GM19239 (cell line): ENCODE measurements at places on chromosomes 16 and 17.

DNA sequence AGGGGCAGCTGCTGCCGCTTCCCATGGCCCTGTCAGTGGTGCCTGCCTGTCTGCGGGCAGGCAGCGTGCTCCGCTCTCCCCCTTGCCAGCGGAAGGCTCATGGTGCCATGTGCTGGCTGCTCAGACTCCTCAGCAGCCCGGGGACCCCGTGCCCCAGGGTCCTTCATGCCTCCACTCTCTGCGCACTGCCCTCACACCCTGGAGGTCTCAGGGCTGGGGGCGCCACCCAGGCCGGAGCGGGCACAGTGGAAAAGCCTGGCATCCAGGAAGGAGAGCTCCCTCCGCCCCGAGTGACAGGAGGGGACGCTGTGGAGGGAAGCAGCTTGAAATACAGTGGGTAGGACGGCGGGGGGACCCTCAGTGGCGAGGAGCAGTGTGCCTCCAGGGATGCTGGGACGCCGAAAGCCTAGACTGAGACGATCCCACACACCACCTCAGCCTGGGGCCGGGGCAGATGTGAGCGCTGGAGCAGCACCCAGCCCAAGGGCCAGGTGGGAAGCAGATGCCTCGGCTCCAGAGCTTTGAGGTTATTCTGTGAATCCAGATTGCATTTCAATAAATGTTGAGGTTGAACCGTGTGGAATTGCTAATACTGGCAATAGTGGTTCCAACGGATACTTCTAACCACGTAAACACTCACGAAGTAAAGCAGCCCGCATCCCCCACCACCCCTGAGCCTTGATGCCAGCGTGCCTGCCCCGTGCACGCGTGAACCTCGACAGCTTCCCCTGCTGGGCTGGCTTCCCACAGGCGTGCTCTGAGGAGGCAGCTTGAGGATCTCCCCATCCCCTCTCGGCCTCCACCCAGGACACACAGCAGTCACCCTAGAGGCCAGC lies 6.5 kb downstream of the TMEM204 start:
- no peak for DNase-seq

DNA sequence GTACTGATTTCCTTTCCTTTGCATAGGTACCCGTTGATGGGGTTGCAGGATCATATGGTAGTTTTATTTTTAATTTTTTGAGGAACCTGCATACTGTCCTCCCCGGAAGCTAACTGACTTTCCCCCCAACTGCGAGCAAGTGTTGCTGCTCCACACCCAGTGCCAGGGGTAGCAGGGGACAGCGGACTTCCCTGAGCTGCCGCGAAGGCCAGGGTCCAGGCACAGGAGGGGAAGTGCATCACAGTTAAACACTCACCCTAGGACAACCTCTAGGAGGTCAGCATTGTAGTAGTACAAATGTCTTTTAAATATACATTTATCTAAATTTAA lies 201.7 kb downstream of the NPIPB11 start:
- no peak for DNase-seq

DNA sequence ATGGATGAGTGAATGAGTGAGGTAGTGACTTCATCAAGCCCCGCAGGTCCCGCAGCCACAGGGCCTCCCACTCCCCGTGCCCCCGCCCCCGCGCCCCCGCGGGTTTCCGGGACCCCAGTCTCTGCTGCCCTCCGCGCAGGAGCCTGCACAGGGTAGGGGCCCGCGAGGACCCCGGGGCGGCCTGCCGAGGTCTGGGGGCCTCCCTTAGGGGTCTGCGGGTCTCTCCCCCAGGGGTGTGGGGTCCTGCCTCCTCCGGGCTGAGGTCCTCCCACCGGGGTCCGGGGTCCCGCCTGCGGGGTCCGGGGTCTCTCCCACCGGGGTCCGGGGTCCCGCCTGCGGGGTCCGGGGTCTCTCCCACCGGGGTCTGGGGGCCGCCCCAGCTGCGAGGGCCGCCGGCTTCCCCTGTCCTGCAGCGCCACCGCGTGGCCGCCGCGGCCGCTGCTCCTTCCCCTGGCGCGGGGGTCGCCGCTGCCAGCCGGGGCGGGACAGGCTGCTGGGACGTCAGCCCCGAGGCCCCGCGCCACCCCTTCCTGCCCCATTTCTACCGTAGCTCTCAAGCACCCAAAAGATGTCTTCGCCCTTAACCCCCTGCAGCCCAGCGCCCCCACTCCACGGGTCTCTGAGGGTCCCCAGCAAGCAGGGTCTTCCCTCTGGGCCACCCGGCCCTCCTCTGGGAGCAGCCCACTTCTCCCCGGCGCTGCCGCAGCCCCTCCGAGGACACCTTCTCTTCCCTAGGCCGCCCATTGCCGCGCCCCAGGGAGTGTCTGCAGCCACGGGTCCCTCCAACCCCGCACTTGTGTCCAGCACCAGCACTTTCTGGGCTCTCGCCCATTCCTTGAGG lies 10.4 kb upstream of the CHMP6 start:
- DNase-seq: no peak

- no peak for DNase-seq
Measured at GRCh38 chr17:39576187-39576586, 31.5 kb downstream of the NEUROD2 start.

DNA sequence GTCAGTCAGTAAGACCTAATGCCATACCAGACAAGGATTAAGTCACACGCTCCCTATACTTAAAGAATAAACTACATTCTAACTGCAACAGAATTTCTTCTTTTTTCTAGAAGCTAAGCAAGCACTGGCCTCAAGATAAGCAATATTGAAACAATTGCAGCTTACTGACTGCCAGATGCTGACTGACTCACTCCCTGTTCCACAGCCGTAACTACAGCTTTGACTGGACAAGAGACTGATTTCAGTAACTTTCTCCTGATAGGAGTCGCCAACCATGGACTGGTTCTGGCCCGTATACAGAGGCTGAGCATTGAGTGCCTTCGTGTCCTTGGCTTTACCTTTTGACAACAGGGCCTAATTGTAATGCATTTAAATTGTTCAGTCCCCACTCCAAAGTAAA lies 67.9 kb downstream of the TRIM37 start:
- no peak for DNase-seq

- peak; percentile 68 for DNase-seq
Measured at GRCh38 chr17:81412490-81413093, 17.3 kb downstream of the BAHCC1 start.

GRCh38 chr17:61130330-61130729 lies 269.3 kb upstream of the TBX2 start:
- no peak for DNase-seq

GRCh38 chr17:37103231-37103630 lies 154.5 kb downstream of the AATF start:
- DNase-seq: no peak

DNA sequence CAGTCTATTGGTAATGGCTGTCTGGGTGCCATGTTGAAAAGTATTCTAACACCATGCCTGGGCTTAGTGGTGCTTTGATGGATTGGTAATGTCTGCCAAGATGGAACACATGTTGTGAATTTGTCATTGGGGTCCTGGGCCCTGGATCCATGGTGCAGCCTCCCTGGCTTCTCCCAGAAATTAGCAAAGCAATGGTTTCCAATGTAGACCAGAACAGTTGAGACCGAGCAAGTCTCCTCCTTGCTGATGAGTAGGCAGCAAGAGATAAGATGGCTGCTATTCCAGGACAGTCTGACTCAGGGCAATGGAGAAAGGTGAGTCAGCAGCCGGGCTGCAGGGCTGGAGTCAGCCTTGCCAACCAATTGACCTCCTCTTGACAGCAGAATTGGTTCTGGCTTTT lies 30.8 kb downstream of the GPR139 start:
- no peak for DNase-seq

- no peak for DNase-seq
Measured at GRCh38 chr17:68399638-68400403, 57.5 kb downstream of the WIPI1 start.

DNA sequence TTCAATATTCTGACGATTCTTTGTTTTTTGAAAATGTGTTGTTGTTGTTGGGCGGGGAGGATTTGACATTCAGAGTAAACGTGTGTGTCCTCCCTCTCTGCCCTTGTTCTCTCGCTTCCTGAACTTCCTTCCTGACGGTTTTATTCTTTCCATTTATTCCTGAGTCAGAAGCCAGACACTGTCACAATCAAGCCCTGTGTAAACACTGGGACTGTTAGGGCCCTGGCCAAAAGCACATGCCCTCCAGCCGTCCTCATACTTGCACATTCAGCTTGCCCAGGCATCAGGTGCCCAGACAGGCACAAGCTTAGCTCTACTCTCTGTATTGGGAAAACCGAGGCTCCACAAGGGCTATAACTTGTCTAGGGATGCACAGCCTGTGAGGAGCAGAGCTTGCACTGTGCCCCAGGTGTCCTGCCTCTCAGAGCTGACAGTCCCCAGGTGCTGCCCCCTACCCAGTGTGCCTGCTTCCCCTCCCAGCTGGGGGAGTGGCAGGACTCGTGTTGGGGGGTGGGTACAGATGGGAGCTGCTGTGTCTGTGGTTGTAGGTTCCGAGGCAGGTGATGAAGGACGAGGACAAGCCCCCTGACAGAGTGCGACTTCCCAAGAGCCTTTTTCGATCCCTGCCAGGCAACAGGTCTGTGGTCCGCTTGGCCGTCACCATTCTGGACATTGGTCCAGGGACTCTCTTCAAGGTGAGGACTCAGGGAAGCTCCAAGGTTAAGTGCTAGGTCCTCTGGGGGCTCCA lies 9.7 kb downstream of the ADGRG3 start:
- no peak for DNase-seq

GRCh38 chr17:30379903-30380381 lies 1.2 kb downstream of the CPD start:
- DNase-seq: no peak

DNA sequence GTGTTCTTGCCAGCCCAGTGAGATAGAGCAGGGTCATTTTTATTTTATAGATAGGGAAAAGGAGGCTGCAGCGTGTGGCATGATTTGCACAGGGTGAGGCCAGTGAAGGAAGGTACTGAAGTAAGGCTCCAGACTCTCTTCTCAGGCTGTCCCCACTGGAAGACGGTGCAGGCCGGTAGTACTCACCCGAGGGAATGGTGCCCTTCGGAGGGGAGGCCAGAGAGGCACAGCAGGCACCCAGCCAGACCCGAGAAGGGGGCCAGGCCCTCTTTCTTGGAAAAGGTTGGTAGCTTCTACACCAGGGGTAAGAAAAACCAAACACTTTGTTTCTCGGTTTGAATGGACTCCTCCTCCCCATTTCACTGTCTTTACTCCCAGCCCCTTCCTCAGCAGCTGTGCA lies 288 bp downstream of the ANKRD40CL start:
- no peak for DNase-seq

DNA sequence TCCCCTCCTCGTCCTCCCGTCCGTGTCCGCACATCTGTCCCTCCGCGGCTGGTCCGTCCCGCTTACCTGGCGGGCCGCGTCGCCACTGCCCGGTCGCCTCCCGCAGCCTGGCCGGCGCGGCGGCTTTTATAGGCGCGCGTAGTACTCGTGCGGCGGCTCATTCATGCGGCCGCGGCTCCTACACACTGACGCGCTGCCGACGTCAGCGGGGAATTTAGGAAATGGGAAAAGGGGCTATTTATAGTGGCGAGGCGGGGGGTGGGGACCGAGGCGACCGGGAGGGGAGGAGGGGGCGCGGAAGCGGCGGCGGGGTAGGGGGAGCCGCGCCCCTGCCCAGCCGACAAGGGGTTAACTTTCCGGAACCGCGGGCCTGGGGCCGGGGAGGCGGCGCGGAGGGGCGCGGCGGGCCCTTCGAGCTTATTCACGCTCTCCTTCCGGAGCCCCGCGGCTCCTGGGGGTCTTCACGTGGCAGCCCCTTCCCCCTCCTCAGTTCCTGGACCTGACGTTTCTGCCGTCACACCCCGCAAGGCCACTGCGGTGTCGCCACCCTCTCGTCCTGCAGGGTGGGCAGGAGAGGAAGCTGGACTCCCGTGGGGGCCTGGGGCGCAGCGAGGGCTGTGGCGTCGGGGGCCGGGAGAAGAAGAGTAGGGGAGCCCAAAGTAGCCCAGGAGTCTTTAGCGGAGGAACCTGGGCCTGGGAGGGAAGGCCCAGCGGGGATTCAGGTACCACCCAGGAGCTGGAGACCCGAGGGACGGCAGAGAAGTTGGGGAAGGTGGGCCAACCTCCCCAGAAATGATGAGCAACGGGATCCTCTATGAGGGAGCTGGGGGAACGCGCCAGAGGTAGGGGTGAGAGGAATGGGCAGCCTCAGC lies 3.6 kb upstream of the HIC1 start:
- DNase-seq: no peak

GRCh38 chr17:69961501-69962145 lies 113.4 kb upstream of the KCNJ16 start:
- no peak for DNase-seq

- DNase-seq: no peak
Measured at GRCh38 chr17:12301551-12301950, 280.9 kb downstream of the MAP2K4 start.

- DNase-seq: no peak
Measured at GRCh38 chr16:69338557-69339288, 641 bp downstream of the COG8 start.

- no peak for DNase-seq
Measured at GRCh38 chr17:74779501-74779900, 3.4 kb upstream of the NAT9 start.

- DNase-seq: no peak
Measured at GRCh38 chr17:72117535-72118334, 3.1 kb upstream of the SOX9 start.

DNA sequence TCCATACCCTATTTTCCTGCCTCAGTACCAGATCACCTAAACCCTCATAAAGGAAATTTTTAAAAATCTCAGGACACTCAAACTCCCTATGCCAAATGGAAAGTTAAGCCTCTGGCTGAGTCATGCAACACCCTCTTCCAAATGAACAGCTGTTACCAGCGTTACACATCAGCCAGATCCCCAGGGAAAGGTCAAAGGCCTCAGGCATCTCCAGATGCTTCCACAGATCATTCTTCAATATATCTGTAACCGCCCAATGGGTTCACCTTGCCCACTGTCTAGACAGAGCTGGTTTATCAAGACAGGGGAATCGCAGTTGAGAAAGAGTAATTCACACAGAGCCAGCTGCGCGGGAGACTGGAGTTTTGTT lies 29.1 kb upstream of the SHCBP1 start:
- DNase-seq: no peak

GRCh38 chr16:10541366-10541765 lies 39.0 kb downstream of the EMP2 start:
- no peak for DNase-seq

- DNase-seq: no peak
Measured at GRCh38 chr17:17985555-17985954, 12.9 kb downstream of the DRC3 start.

GRCh38 chr17:18280766-18281371 lies 20.4 kb downstream of the MIEF2 start:
- DNase-seq: no peak

DNA sequence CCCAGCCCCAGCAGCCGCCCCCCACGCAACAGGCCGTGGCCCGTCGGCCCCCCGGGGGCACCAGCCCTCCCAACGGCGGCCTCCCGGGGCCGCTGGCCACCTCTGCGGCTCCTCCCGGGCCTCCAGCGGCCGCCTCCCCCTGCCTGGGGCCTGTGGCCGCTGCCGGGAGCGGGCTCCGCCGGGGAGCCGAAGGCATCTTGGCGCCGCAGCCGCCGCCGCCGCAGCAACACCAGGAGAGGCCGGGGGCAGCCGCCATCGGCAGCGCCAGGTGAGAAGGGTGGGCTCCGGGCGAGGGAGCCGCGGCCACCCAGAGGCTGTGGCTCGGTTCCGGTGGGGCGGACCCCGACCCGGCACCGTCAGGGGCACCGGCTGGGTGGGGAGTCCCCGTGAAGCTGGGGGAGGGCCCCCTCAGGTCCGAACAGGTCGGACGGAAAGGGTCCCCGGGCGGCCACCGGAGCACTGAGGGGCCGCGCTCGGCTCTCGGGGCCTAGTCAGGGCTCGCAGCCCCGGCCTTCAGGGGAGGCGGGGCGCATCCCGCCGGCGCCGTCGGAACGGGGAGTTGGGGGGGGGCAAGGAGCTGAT lies 583 bp downstream of the ATXN2L start:
- no peak for DNase-seq

GRCh38 chr16:66469947-66470546 lies 43.0 kb downstream of the BEAN1 start:
- no peak for DNase-seq
